ENCODE measurements at places on chromosomes 6 and 20.

GRCh38 chr6:136921381-136921935, 643 bp upstream of the SLC35D3 start:
- peak; percentile 18 for DNase-seq

DNA sequence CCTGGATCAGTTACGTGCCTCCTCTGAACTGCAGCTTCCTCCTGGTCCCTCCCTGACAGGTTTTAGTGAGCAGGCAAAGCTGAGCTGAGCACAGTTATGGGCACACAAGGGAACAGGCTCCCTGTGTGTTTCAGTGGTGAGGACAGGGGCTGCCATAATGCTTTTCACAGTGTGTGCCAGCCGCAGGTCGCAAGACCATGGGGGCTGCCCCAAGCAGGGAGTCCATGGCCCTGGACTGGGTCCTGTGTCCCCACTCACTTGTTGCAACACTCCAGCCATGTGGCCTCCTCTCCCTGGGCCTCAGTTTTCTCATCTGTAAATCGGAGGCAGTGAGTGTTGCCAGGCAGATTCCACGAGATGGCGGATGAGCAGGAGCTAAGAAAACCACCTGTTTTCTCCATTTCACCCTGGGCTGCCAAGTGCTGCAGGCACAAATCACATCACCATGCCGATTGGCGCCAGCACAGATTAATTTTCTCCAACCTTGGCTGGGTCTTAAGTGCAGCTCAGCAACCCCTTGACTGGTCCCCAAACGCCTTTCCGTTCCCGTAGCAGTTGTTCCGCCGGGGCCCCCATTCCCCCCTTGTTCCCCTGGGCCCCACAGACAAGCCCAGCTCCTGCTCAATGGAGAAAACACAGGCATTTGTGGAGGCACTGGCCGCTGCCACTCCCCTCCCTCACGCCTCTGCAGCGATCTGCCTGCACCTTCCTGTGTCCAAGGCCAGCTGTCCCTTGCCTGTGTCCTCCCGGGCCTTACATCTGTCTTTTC, 57.1 kb upstream of the NNAT start:
- peak; percentile 35 for DNase-seq

DNA sequence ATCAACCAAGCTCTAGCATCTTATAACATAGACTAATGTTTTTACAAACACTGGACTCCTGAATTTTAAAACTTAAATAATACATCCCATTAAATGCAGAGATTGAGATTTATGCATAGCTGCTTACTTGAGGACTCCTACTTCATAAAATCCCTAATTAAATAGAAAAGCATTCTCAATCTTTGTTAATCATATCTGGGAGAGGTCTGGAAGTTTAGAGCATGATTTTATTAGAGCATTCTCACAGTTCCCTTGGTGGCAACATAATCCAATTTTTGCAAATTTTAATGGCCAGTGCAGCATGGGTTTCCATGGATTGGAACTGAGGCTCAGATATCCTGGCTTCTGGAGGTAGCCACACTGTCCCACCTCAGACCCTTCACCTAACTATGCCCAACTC, 19.5 kb downstream of the BTBD3 start:
- DNase-seq = no peak

GRCh38 chr20:38635721-38636288, 34.2 kb downstream of the ARHGAP40 start:
- no peak for DNase-seq

GRCh38 chr6:162821102-162821501, 93.3 kb downstream of the PACRG start:
- no peak for DNase-seq

All from right lobe of liver (tissue), 6 donors.